Activated naive CD4-positive, alpha-beta T cell treated with Interleukin-2 at 50 U/mL for 16 hours (primary cell): ENCODE measurements at places on chromosomes 6 and 20.

DNA sequence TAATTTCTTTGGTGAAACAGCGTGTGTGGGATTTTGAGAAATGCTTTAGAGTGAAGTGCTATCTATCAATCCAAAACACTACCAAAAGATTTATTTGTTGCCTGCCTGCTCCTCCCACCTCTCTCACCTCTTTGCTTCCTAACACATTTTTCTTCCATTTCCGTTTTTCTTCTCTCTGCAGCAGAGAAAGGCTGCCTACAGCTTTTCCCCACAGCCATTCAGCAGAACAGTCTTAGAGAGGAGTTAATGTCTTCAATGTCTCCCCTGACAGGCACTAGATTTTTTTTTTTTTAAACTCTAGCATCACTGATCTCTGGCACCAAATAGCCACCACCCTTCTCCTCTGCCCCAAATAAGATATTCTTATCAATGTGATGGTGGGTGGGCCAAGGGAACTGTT lies 327.8 kb upstream of the MAN1A1 start:
- DNase-seq: no peak

DNA sequence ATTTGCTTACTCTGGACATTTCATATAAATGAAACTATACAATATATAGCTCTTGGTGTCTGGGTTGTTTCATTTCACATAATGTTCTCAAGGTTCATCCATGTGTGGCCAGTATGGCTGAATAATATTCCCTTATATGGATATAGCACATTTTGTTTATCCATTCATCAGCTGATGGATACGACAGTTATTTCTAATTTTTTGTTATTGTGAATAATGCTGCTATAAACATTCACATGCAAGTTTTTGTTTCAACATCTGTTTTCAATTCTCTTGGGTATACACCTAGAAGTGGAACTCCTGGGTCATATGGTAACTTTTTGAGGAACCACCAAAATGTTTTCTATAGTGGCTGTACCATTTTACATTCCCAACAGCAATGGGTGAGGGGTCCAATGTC lies 101.1 kb downstream of the CDK19 start:
- no peak for DNase-seq

GRCh38 chr6:66210964-66211363 lies 503.9 kb upstream of the EYS start:
- no peak for DNase-seq

DNA sequence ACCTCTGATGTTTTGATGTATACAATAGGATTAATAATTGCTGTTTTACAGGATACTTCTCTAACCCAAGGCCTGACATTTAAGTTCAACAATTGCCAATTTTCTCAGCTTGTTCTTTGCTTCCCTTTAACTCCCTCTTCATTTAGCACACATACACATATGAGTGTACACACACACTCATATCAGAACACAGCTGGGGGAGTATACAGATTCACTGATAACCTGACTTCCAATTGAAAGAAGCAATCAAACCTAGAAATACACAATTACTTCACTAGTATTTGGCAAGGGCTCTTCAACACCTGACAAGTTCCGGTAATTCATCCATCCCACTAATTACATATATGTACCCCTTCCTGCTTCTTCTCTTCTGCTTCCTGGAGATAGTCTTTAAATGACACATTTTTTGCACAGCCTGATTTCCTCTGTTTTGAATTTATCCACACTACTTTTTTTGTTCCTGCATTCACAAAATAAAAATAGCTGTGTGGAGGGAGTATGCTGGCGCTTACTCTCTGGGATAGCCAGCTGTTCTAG lies 11.2 kb downstream of the UST start:
- no peak for DNase-seq

GRCh38 chr6:142819603-142820337 lies 125.2 kb downstream of the HIVEP2 start:
- peak; percentile 45 for DNase-seq

GRCh38 chr6:78199044-78199443 lies 546.2 kb downstream of the MEI4 start:
- DNase-seq: no peak

- no peak for DNase-seq
Measured at GRCh38 chr20:48898210-48898609, 23.3 kb upstream of the ARFGEF2 start.

- no peak for DNase-seq
Measured at GRCh38 chr20:49868964-49869363, 46.4 kb downstream of the SPATA2 start.

DNA sequence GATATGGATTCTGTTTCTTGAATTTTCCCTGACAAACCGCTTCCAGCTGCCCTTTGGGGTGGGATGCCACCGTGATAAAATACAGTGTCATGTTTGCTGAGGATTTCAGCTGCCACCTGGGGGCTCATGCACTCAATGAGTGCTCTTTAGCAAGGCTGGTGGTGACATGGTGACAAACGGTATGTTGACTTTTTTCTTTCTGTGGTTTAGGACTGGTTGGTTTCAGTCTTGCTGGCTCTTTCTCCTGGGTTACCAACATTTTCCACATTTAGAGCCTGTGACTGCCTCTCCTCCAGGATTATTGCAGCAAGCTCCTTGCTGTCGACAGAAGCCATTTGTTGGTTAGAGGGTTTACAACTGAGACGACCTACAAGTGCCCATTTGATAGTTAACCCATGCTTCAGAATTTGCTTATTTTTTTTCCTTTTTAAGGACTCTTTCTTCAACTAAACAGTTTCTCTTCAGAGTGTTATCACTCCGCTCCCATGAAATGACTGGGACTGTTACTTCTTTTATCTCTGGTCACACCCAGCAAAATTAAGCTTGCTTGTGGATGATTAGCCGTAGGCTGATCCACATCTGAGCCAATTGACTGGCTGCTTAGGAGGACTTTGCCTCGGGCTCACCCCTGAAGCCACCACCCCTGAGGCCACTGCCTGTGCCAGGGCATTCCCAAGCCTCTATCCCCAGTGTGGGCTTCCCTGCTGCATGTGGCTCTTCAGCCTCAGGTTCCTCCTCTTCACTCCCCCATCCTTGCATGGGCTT lies 48.4 kb upstream of the CDYL start:
- no peak for DNase-seq

GRCh38 chr20:11217326-11218172 lies 543.8 kb upstream of the JAG1 start:
- DNase-seq: no peak

DNA sequence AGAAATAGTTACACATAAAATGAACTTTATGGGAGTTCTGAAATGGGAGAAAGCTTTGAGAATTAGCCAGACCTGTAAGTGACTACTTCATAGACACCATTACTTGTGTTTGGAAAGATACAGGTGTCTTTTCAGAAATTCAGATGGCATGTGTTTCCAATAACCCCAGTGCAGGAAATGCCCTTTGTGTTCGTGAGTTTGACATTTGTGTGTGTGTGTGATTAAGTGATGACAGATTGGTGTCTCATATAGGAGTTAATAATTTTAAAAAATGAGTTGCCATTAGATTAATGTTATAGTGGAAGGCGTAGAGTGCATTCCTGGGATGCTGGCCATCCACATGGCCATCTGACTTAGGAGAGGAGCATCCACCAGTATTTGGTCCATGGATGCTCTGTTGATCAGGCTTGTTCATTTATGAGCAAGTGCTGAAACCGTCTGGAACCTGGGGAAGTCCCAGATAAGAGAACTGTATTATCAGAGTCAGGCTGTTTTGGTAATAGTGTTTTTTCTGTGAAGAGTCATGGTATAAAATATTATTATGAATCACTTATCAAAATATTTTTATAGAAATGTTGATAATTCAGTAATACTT lies 3.1 kb downstream of the STK4 start:
- peak; percentile 40 for DNase-seq

GRCh38 chr6:33642897-33643296 lies 21.8 kb downstream of the ITPR3 start:
- no peak for DNase-seq

GRCh38 chr6:11050731-11051130 lies 6.6 kb upstream of the ELOVL2 start:
- DNase-seq: no peak

- DNase-seq: no peak
Measured at GRCh38 chr6:113871975-113872374, 14.8 kb downstream of the MARCKS start.

GRCh38 chr6:166958926-166959861 lies 2.8 kb upstream of the RNASET2 start:
- DNase-seq: peak; percentile 44

- DNase-seq: no peak
Measured at GRCh38 chr20:13009682-13010406, 1.1 kb downstream of the SPTLC3 start.

DNA sequence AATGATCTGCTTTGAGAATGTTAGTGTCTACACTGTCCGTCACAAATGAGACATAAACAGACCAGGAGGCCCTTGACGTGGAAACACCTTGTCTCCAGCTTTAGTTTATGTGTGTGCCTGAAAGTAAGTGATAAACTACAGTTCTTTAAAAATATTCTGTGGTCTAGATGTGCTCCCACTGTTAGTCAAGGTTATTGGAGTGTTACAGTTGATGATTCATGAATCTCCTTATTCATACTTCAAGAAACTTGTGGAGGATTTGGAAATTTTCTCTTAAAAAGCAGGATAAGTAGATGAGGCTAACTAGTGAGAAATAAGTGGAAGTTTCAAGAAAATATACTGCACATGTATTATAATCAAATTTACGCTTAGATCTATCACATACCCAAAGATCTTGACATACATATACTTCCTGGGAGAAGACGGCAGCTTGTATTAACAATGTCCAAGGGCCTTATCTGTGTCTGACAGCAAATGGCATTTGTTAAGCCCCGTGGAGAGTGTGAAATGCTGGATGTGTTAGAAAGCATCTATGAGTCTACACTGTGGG lies 90.5 kb upstream of the MBOAT1 start:
- DNase-seq: no peak
